H9 (cell line): ENCODE measurements at places on chromosomes 5 and 9. TPM values are rescaled to one million over a fixed set of nuclear protein-coding genes. Genes with fewer than 3 reads are reported as not detected.

DNA sequence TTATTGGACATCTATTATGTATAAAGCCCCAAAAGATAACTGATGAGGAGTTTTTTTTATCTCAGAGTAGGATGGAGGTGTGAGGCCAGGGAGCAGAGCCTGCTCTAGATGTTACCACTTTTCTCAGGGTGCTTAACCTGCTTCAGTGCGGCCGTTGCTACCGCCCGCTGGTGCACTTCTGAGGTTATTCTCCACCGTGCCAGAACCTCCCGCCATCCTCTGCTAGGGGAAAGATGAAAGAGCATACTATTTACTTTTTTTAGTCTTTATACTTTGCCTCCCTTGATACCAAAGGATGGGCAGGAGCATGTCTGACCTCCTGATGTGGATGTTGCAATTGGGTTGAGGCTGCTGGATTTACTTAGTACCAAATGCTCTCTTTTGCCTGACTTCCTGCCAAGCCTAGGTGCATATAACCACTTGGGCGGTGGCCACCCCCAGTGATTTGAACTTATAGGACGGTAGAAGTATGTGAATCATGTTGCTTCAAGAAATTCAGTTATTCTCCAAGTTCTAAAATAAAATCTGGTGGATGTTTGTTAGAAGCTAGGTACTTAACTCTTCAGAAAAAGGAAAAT, 71.1 kb upstream of the HSPB3 start:
- no peak for DNase-seq

GRCh38 chr5:180330810-180331646, 22.1 kb downstream of the GFPT2 start:
- DNase-seq = peak; percentile 25

DNA sequence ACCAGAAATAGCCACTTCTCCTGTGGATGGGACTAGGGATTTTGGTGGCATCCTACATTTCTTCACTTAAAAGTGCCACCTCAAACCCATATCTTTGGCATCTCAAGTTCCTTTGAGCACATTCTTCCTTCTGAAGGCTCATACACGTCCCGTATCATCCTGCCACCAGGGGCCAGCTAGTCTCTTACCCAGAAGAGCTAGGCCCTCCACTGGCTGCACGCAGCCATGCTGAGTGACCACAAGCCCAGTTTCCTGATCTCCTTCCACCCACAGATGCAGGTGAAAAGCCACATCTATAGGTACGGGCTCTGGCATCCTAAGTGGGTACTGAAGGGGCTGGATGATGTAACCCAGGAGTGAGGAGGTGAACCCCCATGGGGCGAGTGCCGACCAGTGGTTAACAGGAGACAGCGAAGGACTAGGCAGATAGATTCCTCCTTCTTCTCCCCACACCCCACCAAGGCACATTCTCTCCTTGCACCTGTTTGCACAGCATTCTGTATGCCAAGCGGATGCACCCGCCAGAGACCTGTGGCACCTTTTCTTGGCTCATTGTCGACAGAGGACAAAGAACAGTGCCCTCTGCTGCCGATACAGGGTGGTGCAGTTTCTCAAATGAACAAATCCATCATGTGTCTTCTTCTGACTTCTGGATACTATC, 14.4 kb upstream of the SCGB3A1 start:
- peak; percentile 68 for DNase-seq

DNA sequence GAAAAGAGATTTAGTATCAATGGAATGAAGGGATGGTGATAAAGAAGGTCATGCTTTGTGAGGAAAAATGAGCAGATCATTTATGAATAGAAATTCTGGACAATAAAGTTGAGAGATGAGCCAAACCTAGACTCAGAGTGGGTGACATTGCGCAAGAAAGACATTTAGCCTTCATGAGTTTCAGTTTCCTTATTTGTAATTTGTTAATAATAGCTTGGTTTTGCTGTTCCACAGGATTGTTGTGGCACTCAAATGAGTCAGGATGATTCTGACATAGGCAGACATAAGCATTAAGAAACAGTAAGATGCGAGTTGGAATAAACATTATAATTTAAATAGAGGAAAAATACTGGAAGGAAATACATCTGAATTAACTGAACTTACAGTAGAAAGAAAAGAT, 34.8 kb downstream of the ITGA2 start:
- DNase-seq = no peak

- no peak for DNase-seq
These were observed 11.6 kb downstream of the FANCC start for GRCh38 chr9:95305770-95306492.

GRCh38 chr5:9094582-9094981, 451.3 kb downstream of the SEMA5A start:
- no peak for DNase-seq

DNA sequence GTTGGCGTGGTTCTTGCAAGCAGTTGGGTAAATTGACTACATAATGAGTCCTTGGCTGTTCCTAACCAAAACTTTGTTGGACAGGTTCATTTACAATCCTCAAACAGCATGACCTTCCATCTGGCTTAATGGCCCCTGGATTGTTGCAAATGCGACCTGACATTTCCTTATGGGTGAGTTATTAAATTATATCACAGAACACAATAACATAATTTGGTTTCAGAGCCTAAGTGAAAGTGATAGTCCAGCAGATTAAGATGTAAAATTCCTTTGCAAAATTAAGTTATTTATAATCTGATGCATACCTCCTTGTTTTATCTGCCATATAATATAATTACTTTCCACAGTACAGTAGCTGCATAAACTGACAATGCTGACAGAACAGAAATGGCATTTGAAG, 224.4 kb downstream of the TUSC1 start:
- DNase-seq = no peak

- no peak for DNase-seq
These were observed at the start of gene PDCD1LG2 for GRCh38 chr9:5510360-5510931. Gene PDCD1LG2, plus strand, starts transcription at chr9:5510531. Its CDS starts 12,016 bp downstream, at chr9:5522547.

- DNase-seq = no peak
These were observed 8.9 kb downstream of the IFNE start for GRCh38 chr9:21473236-21473635.

DNA sequence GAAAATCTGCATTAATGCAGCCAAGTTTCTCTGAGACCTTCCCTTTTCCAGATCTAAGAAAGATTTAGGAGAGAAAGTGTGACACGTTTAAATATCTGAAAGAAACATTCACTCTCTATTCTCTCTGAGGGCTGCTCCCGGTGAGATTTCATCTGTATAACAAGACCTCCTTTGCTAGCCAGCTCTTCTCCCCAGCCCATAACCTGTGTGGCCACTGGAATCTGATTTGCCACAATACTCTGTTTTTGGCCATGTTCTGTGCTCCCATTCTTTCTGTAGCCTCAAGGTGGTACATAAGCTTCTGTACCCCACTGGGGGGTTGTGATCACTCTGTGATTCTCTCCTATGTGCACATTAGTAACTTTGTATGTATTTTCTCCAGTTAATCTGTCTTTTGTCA, 291.0 kb upstream of the SEMA6A start:
- peak; percentile 47 for DNase-seq

DNA sequence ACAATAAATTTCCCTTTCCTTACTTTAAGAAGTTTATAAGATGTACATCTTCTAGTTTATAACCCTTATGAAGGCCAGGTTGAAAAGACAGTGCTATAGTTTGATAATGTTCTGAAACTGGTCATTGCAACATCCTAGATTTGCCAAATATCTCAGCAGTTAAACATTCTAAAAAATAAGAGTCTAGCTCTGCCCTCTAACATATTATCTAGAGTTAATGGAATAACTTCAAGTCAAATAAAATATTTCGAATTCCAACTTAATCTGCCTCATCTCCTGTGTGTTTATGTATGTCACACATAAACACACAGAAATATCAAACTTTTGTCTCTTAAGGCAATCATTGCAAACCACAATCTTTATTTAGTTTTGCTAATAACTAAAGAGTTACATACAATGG, 796.6 kb downstream of the TLE1 start:
- no peak for DNase-seq

- DNase-seq = no peak
These were observed 95.4 kb upstream of the RETREG1 start for GRCh38 chr5:16712178-16712577.

- DNase-seq = no peak
These were observed 305.1 kb downstream of the PSAT1 start for GRCh38 chr9:78601957-78602565.

The ENTPD2 gene
- 4.0 and 5.1 TPM in 2 replicates for total RNA-seq

The C8G gene
- total RNA-seq = 0.96 and 1.3 TPM in 2 replicates

The TRIM7 gene
- not detected in 2 replicates for total RNA-seq

The PIGO gene
- total RNA-seq = 20.3 and 23.4 TPM in 2 replicates

The OR1J1 gene
- not detected in 2 replicates for total RNA-seq
